ENCODE measurements at places on chromosomes 11 and 22.

- DNase-seq = no peak
Measured at GRCh38 chr11:75823415-75823814, 8.4 kb downstream of the UVRAG start.

GRCh38 chr22:21691816-21692215 lies 26.0 kb downstream of the PPIL2 start:
- no peak for DNase-seq

GRCh38 chr11:8253566-8253965 lies 10.1 kb downstream of the LMO1 start:
- no peak for DNase-seq

DNA sequence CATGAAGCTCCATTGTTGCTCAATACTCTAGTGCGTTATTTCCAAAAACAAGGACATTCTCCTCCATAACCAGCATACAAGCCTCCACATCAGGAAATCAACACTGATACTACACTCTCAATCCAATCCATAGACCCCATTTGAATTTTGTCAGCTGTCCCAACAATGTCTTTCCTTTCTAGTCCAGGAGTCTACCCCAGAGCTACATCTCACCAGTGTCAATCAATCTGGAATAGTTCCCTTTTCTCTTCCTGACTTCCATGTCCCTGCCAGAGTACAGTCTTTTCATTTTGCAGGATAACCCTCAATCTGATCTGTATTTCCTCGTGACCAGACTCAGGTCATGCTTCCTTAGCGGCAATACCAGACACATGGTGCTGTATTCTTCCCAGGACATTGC lies 43.0 kb downstream of the TCF20 start:
- DNase-seq = no peak

DNA sequence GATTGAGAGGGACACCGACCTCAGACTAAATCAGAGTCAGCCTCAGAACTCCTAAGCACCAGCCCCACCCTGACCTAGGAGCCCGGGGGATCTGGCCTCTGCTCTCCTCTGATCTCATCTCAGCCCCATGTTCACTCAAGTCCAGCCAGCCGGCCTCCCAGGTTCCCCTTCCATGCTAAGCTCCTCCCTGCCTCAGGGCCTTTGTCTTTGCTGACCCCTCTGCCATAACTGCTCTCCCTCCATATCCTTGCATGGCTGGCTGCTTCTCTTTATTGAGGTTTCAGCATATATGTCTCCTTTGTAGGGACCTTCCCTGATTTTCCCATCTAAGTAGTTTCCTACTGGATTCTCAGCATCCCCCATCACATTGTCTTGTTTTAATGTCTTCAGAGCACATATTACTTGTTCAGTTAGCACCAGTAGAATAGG lies 780 bp upstream of the SLC15A3 start:
- DNase-seq = no peak

DNA sequence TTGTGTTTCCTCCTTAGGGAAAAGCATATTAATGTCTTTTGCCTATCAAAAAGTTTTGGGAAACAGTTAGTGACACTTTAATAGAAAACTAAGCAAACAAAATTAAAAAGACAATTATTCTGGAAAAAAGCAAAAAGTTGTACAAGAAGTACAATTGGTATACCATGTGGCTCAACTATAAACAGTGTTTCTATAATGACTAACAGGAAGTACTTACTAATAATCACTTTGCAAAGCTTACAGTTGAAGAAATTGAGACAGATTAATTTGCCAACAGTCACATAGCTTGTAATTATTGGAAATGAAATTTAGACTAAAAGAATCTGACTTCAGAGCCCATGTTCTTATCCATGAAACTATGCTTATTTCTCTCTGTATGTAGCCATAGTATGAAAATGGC lies 24.7 kb downstream of the PPME1 start:
- no peak for DNase-seq

DNA sequence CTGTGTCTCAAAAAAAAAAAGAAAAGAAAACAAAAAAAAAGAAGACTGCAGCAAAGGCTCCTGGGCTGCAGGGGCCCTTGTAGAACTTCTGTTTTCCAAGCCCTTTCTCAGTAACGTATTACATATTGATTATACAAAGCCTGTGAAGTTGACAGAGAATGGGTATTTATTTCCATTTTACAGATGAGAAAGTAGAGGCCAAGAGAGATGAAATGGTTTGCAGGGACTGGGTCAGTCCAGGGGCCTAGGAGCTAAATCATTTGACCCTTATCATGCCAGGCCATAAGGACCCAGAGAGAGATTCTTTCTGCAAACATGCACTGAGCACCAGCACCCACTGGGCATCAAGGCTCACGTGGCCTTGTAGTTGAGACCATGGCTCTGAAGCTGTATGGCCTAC lies 4.5 kb downstream of the PPP2R5B start:
- no peak for DNase-seq

- DNase-seq = no peak
Measured at GRCh38 chr11:95698676-95699557, 90.7 kb downstream of the FAM76B start.

GRCh38 chr11:94018721-94019120 lies 2.4 kb upstream of the HEPHL1 start:
- DNase-seq = no peak

DNA sequence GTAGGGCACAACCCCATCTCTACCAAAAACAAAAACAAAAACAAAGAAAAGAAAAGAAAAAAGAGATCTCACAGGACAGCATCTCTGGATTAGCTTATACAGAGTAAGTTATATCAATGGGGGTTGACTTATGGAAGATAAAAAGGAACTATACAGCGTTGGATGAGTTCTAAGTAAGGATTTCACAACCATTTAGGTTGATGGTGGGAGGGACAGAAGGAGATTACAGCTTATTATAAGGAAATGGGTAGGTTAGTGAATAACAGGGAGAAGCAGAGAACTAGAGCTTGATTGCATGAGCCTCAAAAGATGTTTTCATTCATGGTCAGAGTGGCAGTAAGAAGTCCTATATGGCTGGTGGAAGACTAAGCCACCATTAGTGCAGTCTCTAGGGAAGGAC lies 60.3 kb downstream of the CECR2 start:
- DNase-seq = no peak

- DNase-seq = no peak
Measured at GRCh38 chr22:20000246-20001081, 16.2 kb downstream of the ARVCF start.

DNA sequence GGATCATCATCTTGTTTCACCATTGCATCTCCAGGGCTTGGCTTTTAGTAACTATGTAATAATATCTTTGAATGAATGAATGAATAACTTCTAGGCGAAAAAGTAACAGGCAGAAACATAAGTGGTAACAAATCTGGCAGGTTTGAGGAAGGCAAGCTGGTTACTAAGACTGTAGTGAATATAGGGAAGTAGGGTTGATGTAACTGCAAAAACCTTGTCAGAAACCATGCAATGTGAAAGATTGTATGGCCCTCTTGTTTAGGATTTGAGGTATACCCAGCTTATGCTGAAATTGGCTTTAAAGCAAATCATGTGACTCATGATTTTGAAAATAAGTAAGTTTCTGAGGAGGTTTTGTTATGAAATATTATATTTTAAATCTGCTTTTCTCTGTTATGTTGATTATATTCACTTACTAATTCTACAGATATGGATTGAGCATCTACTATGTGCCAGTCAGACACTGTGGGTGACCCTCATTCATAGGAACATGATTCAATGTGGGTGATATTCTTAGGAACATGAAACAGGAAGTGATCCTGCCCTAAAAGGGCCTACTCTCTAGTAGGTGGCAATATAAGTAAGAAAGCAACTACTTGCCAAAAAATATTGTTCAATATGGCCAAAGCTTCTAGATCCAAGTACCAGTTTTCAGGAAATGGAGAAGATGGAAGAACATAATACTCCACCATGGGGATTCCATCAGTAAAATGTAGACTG lies 115.5 kb upstream of the CCDC90B start:
- DNase-seq = no peak

DNA sequence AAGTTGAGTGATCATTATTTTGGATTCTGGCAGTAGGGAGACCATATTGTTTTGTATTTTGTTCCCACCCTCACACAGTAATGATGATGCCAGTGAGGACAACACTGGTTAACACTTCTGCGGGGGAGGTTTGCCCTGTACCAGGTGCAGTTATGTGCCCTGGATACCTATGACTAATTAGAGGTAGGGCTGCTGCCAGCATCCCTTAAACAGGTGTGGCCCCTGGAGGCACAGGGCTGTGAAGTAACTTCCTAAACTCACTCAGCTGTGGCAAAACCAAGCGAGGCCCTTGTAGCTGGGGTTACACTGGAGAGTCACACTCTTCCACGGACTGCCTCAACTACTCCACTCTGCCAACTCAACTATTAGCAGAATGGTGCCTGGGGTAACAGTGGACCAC lies 64.5 kb downstream of the MCM5 start:
- no peak for DNase-seq

GRCh38 chr22:26516503-26516902 lies 4.2 kb upstream of the TFIP11 start:
- no peak for DNase-seq

DNA sequence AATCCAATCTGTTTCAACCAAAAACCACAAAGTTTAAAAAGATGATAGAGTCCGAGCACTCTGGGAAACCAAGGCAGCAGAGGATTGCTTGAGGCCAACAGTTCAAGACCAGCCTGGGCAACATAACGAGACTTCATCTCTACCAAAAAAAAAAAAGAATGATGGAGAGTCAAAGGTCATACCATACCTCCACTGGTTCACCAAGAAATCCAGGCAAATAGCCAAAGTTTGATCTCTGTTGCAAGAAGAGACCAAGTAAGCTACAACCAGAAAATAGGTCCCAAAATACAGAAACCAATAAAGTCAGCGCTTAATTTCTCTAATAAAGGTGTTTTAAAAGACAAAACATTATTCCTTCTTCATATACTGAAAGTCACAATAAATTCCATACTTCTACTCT lies 13.1 kb downstream of the FAM168A start:
- no peak for DNase-seq

DNA sequence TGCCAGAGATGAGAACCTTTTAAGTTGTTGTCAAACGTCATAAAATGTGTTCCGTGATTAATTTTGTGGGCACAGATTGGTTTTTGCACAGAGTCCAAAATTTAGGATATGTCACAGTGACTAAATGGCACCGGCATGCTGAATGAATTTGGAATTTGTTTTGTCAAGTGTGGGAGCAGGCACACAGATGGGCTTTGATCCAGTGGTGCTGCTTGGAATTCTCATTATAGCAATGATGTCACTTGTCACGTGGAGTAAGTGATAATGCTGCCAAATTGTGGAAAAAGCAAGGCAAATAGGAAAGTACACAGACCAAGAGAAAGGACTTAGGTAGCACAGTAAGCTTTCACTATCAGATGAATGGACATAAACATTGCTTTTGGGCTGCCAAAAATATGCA lies 8.0 kb upstream of the LIN7C start:
- DNase-seq = no peak

DNA sequence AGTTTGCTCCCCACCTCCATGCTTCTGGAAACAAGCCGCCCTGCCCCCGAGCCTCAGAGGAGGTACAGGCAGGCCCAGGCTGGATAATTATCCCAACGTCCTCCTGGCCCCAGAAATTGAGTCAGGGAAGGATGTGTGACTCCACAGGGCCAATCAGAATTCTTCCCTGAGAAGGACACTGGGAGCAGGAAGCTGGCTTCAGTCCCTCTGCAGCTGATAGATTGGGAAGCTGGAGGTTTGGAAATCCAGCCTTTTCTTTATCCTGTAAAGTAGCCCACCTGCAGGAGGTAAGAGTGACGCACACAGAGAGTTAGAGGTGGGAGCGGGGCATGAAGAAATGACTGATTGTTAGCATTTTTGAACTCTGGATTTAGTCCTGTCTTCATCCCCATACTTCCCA lies 97.5 kb upstream of the CD82 start:
- no peak for DNase-seq

GRCh38 chr11:61528114-61528513 lies 19.6 kb downstream of the LRRC10B start:
- DNase-seq = no peak

DNA sequence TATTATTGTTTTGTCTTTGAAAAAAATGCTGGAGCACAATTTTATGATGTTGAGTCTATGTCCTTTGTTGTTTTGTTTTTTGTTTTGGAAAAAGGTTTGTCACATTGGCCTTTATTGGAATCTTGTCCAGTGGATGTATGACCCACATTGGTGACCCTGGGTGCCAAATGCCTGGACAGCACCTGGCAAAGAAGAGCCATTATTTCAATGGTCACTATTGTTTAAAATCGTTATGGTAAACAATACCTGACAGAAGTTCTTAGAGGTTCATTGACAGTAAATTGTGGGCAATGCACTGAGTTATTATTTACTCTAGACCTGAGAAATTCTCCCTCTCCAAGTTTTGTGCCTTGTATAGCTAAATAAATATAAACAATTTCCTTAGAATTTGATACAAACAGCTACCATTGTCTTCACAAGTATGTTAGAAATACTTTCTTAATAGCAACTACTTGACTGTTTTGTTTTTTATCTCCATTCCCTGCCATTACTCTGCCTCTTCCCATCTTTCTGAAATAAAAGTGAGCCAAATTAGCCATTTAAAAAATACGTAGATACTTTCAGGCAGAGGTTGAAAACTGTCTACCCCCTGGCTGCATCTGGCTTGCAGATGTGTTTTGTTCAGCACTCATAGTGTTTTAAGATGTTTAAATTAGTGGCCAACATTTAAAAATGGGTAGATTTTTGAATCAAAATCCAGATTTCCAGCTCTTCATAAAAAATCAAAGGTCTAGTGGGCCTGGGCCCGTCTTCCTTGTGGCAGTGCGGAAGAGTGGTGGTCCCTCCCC lies 39.9 kb downstream of the BMAL1 start:
- no peak for DNase-seq

GRCh38 chr11:65586676-65587075 lies 8.9 kb downstream of the KCNK7 start:
- DNase-seq = no peak

DNA sequence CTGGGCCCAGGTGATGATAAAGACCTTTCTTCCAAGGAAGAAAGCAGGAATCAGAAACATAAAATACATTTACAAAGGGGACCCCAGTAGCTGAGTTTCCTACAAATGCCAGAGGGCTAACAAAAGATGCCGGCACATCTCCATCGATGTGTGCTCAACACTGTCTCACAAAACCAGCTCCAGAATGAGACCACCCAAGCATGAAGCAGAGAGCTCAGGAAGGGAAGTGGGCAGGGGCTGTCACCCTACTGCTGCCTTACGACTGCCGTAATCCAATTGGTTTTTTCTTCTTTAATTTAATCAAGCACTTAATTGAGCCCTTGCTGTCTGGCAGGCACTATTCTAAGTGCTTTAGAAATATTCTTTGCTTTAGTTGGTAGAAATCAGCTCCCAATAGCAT lies 26.1 kb downstream of the SMCO4 start:
- DNase-seq = no peak

All from stimulated activated CD4-positive, alpha-beta T cell treated with anti-CD3 and anti-CD28 coated beads, Interleukin-15, amount 100 ng/mL, for 1 hour (primary cell).